ENCODE measurements at places on chromosomes 12 and 14. TPM values are rescaled to one million over a fixed set of nuclear protein-coding genes. Genes with fewer than 3 reads are reported as not detected.

The NGB gene
- total RNA-seq, result not detected

The HCAR1 gene
- total RNA-seq, result 0.16 TPM

The OR4K17 gene
- total RNA-seq, result not detected

The IFI27 gene
- total RNA-seq, result 16.2 TPM

Data from cardiac atrium fibroblast (primary cell).